ENCODE measurements at places on chromosomes 12 and 14.

GRCh38 chr12:24661657-24662096 is 287.2 kb downstream of the BCAT1 start:
- DNase-seq: no peak

DNA sequence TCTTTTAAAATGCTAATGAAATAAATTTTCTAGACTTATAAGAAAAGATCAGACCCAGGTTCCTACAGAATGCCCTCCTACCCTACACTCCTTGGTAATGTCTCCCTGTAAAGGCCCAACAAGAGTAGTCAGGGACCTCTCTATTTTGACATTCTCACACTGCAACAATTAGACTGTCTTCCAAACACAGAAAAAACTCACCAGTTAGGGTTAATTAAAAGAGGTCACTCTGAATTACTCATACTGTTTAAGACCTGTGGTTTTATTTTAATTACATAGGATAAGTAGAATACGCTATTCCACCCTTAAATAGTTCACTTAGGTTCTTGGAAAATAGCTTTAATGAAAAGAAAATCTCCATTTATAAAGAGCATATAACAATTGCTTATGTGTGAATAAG is 142.4 kb downstream of the ITPR2 start:
- no peak for DNase-seq

- DNase-seq: no peak
Measured at GRCh38 chr12:44654646-44655639, 221.2 kb downstream of the NELL2 start.

- DNase-seq: no peak
Measured at GRCh38 chr12:131333136-131333535, 377.8 kb upstream of the SFSWAP start.

GRCh38 chr14:39841088-39841487 is 408.9 kb upstream of the FBXO33 start:
- DNase-seq: no peak

DNA sequence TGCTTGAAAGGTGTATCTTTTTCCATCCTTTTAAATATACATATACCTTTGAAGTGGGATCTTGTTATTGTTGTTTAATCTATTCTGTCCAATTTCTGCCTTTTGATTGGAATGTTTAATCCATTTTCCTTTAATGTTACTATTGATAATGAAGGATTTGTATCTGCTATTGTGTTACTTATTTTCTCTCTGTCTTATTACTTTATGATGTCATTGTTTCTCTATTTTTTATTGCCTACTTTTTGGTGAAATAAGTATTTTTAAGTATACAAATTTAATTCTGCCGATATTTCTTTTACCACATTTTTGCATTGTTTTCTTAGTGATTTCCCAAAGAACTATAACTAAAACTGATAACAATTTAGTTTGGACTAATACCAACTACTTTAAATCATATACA is 121.8 kb downstream of the RASSF9 start:
- DNase-seq: no peak

DNA sequence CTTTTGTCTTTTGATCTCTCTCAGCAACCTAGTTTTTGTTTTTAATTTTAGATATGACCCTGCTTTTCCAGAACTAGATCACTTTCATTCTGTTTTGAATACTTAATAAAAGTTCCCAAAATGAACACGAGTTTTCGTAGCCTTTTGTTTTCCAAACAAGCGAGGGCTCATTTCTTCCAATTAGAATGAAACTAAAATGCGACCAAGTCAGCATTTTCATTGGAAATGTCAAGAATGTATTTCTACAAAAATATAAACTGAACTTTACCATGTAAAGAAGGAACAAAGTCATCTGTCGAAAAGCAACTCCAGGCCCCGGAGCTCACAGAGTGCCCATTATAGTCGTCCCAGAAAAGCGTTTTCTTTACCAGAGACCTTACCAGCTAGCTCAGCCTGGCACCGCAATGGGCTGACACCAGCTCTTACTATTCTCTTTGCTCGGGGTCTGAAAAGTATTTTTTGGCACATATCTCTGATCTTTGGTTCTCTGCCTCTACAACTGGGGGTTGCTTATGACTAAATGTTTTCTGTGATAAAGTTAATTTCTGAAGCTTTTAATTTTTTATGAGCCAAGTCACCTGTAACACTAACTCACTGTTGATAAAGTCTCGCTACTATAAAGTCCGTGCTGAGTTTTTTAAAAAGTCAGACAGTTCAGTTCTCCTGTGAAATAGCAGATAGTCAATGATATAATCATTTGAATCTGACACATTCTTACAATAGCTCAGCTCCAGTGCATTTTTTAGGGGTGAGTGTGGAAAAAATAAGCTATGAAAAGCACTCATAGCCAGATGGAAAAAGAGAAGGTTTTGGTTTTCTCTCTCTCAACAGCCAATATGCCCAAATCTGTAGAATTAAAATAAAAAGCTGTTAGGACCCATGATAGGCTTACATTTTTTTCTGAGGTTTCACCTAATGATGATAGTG is 43.4 kb downstream of the SAMD4A start:
- no peak for DNase-seq

DNA sequence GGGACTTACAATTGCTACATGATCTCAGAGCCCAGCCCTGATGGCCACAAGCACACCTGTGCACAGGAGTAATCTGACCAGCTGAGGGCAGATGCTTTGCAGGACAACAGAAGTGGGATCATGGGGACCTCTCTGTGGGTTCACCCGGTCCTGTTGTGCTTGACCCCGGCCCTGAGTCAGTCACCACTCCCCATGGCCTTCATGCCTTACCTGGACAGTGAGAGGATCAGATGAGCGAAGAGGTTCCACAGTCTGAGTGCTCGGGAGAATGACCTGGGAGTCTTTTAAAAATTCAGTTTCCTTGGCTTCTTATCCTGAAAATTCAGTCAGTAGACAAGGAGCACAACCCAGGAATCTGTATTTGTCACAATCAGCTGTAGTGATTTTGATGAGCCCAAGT is 88.1 kb downstream of the NTF3 start:
- no peak for DNase-seq

DNA sequence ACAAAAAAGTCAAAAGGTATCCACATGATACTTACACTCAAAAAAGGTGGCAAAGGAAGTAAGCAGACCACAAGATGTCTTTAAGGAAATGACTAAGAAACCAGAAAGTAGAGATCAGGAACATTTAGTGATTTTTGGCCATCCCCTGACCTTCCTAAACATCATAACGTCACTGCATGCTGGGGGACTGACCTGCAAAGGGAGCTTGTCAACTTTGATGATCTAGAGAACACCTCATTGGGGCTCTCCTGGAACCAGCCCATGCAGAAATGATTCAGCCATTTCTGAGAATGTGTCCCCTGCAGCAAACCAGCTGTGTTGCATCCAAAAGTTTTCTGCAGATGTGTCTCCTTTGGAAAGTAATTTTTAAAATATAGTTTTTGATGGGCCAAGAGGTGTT is 152.2 kb upstream of the RASSF8 start:
- DNase-seq: no peak

DNA sequence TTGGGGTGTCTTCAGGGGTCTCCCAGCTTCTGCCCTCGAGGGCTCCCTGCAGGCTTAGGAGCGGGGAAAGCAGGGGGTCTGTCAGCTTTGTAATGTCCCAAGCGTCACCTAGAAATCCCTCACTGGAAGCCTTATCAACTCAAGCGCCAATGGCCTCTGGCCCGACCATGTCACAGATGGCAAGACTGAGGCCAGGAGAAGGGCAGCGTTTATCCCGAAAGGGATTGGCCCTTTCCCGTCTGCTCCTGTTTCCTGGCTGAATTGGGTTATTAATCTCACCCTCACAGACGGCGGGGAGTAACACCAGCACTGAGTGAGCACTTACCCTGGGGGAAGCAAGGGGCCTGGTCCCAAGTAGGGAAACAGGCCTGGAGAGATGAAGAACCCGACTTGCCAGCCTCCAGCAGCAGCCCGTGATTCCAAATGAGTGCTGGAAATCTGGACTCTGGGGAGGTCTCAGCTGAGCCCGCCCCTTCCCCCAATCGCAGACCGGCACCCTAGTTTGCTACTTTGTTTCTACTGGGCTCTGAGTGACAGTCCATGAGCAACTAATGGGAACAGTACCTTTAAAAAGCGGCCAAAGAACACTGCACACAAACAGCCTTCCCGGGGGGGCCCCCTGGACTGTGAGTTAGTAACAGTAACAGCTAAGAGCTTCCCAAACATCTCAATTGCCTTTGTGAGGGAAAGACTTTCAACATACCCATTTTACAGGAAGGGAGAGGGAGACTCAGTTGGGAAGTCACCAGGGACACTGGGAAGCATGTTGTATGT is 2.1 kb upstream of the NCOR2 start:
- no peak for DNase-seq

GRCh38 chr12:111850526-111850925 is 8.5 kb downstream of the MAPKAPK5 start:
- no peak for DNase-seq

- DNase-seq: no peak
Measured at GRCh38 chr12:26100666-26101349, 24.0 kb downstream of the BHLHE41 start.

DNA sequence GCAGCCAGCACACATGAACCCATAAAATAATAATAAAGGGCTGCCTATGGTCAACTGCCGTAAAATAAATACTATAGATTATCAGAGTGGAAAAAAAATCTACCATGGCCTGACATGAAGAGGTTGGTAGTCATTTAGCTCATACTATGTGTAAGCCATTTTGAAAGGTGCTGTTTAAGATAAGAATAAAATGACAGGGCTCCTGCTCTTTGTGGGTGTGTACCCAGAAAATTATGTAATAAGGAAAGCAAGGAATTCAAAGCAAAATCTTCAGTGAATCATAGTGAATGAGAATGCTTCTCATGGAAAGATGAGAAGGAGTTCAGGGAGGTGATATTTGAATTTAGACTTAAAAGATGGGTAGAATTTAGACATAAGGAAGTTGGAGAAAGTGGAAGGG is 42.9 kb upstream of the PPM1H start:
- DNase-seq: no peak

GRCh38 chr12:87920139-87920538 is 109.1 kb downstream of the C12orf50 start:
- no peak for DNase-seq

DNA sequence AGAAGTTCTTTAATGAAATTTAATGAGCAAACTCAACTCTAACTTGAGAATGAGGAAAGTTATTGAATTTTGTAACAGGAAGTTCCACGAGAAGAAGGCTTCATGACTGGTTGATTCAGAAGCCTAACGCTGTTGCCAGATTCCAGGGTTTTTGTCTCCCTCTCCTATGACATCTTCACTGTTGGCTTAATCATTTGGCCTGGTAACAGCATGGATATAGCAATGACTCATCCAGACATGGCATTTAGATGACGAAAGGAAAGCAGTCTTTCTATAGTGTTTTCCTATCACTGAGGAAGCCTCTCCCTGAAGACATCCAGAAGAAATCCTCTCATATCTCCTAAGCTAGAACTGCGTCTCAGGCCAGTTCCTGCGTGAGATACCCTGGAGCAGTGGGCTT is 9.4 kb upstream of the KCNA1 start:
- DNase-seq: no peak

DNA sequence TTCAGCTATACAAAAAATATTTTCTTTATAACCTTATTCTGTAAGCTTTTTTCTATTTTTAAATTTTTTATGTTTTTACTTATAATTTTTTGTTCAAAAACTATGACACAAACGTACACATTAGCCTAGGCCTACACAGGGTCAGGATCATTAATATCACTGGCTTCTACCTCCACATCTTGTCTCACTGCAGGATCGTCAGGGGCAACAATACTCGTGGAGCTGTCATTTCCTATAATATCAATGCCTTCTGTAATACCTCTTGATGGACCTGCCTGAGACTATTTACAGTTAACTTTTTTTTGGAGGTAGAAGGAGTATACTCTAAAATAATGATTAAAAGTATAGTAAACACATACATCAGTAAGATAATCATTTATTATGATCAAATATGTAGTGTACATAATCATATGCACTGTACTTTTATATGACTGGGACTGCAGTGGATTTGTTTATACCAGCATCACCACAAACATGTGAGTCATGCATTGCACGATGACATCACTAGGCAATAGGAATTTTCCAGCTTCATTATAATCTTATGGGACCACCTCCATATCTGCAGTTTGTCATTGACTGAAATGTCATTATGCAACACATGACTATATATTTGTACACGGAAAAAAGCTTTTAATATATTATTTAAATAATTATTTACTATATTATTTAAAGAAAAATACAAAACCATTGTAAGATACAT is 18.5 kb upstream of the PMCH start:
- no peak for DNase-seq

- no peak for DNase-seq
Measured at GRCh38 chr12:32918890-32919801, 22.6 kb upstream of the PKP2 start.

DNA sequence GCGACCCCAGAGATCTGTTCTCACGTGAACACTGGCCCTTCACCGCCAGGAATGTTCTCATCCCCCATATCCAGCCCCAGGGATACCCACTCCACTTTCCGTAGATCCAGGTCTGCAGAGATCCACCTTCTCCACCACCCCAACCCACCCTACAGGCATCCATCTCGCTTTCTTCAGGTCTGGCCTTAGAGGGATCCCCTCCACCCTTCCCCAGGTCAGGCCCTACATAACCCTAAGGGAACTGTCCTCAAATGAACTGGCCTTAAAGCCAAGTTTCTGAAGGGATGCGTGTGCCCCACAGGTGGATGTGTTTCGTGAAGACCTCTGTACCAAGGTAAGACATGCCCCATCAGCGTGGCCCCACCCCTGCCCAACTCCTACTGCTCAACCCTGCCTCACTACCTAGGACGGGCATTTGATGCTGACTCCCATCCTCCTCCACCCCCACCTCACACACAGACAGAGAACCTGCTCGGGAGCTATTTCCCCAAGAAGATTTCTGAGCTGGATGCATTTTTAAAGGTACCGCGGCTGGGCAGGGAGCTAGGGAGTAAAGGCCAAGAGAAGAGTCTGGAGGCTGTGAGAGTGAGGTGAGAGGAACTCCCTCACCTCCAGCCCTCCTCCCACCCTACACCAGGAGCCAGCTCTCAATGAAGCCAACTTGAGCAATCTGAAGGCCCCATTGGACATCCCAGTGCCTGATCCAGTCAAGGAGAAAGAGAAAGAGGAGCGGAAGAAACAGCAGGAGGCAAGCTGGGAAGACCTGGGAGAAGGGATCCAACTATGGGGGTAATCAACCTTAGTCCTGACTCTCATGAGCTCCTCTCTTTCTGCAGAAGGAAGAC is 912 bp downstream of the PSME1 start:
- DNase-seq: no peak

GRCh38 chr14:59310633-59311032 is 122.2 kb downstream of the DAAM1 start:
- DNase-seq: no peak

- DNase-seq: no peak
Measured at GRCh38 chr12:12467688-12468261, 94.9 kb downstream of the DUSP16 start.

DNA sequence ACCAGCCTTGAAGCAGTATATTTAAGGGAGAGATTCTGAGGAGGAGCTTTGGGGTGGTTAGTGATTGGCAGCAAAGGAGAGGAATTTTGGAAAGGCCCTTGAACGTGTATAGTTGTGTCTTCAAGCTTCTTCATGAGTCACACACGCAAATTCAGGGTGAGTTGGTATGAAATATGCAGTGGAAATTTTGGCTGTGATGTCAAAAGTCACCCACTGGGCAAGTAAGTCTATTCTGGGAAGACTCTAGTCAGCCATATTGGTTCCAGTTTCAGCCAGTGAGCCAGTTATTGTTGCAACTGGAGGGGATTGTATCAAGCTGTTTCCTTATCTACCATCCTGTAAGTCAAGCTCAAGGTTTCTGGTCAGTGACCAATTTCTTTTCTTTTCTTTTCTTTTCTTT is 32.0 kb upstream of the VASH1 start:
- DNase-seq: no peak

Data from memory B cell (primary cell).